ENCODE measurements at places on chromosomes 2 and 18. TPM values are rescaled to one million over a fixed set of nuclear protein-coding genes. Genes with fewer than 3 reads are reported as not detected.

GRCh38 chr2:229212241-229212640, 58.8 kb downstream of the PID1 start:
- DNase-seq, result no peak

The MCEE gene
- total RNA-seq, result 12.8 TPM

The ALMS1 gene
- total RNA-seq, result 29.3 TPM

The ITGA4 gene
- total RNA-seq, result 18.8 TPM
